ENCODE measurements at places on chromosomes 2 and 18. TPM values are rescaled to one million over a fixed set of nuclear protein-coding genes. Genes with fewer than 3 reads are reported as not detected.

The SLC11A1 gene
- total RNA-seq: 0.10 TPM

The ZC3H6 gene
- total RNA-seq: 8.6 TPM

The CYS1 gene
- total RNA-seq: 7.0 TPM

DNA sequence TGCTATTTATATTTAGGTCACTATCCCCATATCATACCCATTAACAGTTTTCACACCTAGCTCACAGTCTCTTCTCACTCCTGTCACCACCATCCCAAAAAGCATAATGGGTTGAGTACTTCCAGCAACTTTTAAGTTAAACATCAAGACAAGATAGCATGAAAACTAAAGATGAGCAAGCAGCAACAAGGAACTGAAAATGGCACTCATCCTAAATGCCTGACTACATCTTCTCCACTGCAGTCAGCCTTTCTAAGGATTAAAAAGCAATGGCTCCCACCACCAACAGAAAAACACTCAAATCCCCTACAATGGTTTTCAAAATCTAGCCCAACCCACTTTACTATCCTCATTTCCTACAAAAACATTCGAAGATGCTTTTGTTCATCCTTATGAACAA is 38.2 kb downstream of the CUL3 start:
- H3K27me3 ChIP-seq: no peaks in the 10 kb centered on the region
- peaks cover 42% of the 10 kb centered on the region for H3K4me1 ChIP-seq
- DNase-seq: no peak
- peak overlapping the region; percentile 60 for H3K27ac ChIP-seq
